ENCODE measurements at places on chromosomes 16 and 17. TPM values are rescaled to one million over a fixed set of nuclear protein-coding genes. Genes with fewer than 3 reads are reported as not detected.

NAGLU gene
- 24.6 TPM for total RNA-seq

CCL7 gene
- not detected for total RNA-seq

MILR1 gene
- total RNA-seq, result 11.0 TPM

KRT12 gene
- total RNA-seq, result not detected

ABCC11 gene
- not detected for total RNA-seq

APOBR gene
- total RNA-seq, result 2.5 TPM

PEX12 gene
- 2.9 TPM for total RNA-seq

CCDC154 gene
- total RNA-seq, result not detected

PERCC1 gene
- total RNA-seq, result not detected

PRR35 gene
- not detected for total RNA-seq

TNFSF13 gene
- total RNA-seq, result 20.1 TPM

CX3CL1 gene
- total RNA-seq, result 24.8 TPM

RHBDL1 gene
- 1.7 TPM for total RNA-seq

KRTAP17-1 gene
- not detected for total RNA-seq
